ENCODE measurements at places on chromosomes 4 and X.

DNA sequence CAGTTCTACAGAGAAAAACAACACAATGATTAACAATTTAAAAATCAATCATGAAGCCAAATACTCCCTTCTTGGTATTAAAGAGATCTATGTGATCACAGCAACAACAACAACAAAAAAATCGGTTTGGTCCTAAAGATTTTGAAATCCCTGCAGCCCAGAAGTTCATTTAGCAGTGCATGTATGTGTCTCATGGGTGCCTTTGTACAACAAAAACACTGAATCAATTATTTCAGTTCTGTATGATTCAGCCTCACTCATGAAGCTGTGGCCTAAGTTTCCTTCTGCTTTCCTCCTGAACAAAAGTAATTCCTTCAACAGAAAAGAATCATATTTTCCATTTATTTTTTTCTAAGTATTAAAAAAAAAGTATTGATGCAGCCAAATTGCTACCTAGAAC is 393.4 kb upstream of the NDST3 start:
- no peak for DNase-seq
- no peaks in the 10 kb centered on the region for H3K36me3 ChIP-seq
- H3K4me3 ChIP-seq = no peak overlapping the region
- H3K27ac ChIP-seq = no peak overlapping the region
- H3K4me1 ChIP-seq = no peaks in the 10 kb centered on the region

- no peaks in the 10 kb centered on the region for H3K4me1 ChIP-seq
- no peak for DNase-seq
- H3K36me3 ChIP-seq = no peaks in the 10 kb centered on the region
- H3K4me3 ChIP-seq = no peak overlapping the region
- H3K27ac ChIP-seq = no peak overlapping the region
Observed at GRCh38 chr4:1109898-1110506, 3.4 kb downstream of the RNF212 start.

- no peak overlapping the region for H3K27ac ChIP-seq
- no peaks in the 10 kb centered on the region for H3K36me3 ChIP-seq
- H3K4me1 ChIP-seq = no peaks in the 10 kb centered on the region
Observed at GRCh38 chr4:107069049-107069448, 32.9 kb upstream of the DKK2 start.

- H3K27me3 ChIP-seq = no peaks in the 10 kb centered on the region
- no peaks in the 10 kb centered on the region for H3K36me3 ChIP-seq
- DNase-seq = no peak
- H3K4me3 ChIP-seq = no peak overlapping the region
- H3K4me1 ChIP-seq = no peaks in the 10 kb centered on the region
Observed at GRCh38 chr4:148240241-148240640, 202.0 kb downstream of the NR3C2 start.

DNA sequence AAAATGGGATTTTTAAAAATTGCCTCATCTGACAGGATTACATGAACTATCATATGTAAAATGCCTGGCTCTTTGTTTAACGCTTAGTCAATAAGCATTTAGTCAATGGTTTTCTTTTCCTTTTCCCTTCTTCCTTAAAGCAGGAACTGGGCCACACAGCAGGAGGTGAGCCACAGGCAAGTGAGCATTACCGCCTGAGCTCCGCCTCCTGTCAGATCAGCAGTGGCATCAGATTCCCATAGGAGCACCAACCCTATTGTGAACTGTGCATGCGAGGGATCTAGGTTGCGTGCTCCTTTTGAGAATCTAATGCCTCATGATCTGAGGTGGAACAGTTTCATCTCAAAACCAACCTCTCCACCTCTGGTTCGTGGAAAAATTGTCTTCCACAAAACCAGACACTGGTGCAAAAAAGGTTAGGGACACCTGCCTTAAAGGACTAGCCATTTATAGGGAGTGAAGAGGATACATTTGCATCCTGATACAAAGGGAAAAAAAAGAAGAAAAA is 306.1 kb downstream of the FBXW7 start:
- no peak overlapping the region for H3K4me3 ChIP-seq
- no peaks in the 10 kb centered on the region for H3K36me3 ChIP-seq
- H3K27me3 ChIP-seq = peaks cover 13% of the 10 kb centered on the region
- H3K4me1 ChIP-seq = no peaks in the 10 kb centered on the region
- no peak for DNase-seq
- no peak overlapping the region for H3K27ac ChIP-seq

DNA sequence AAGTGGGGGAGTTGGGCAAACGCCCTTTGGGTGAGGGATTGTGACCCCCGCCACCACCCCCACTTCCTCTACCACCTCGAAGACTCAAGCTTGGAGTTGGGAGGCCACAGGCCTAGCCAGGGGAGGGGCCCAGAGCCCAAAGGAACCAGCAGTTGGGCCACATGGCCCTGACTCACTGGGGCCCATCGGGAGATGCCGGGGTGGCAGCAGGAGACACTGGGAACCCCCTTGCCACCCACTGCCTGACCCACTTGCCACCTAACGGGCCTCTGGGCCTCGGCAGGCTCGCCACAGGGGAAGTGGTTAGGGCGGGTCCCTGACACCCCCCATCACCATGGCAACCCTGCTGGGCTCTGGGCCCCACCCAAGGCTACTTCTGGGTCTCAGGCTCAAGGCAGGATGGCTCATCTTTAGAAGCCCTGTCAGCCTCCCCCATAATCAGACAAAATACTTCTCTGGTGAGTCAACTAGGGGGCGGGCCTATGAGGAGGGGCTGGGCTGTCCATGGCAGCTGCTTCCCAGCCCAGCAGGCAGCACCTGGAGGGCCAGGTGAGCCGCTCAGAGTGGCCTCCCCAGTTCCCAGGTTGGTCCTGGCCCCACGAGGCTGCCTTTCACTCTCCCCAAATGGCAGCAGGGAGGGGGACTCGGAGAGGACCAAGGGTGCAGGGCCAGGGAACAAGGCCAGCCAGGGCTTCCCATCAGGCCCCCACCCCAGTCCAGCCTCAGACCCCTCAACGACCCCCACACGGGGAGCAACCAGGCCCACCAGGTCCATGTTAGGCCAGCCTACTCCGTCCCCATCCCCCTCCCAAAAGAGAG is 5.6 kb downstream of the FLNA start:
- H3K36me3 ChIP-seq = peaks cover 60% of the 10 kb centered on the region
- peaks cover 7% of the 10 kb centered on the region for H3K4me1 ChIP-seq
- H3K27me3 ChIP-seq = no peaks in the 10 kb centered on the region
- H3K27ac ChIP-seq = peak overlapping the region; percentile 99

GRCh38 chr4:71201057-71201456 is 137.8 kb upstream of the SLC4A4 start:
- no peaks in the 10 kb centered on the region for H3K27me3 ChIP-seq
- no peaks in the 10 kb centered on the region for H3K36me3 ChIP-seq
- no peak overlapping the region for H3K27ac ChIP-seq
- H3K4me3 ChIP-seq = no peak overlapping the region

DNA sequence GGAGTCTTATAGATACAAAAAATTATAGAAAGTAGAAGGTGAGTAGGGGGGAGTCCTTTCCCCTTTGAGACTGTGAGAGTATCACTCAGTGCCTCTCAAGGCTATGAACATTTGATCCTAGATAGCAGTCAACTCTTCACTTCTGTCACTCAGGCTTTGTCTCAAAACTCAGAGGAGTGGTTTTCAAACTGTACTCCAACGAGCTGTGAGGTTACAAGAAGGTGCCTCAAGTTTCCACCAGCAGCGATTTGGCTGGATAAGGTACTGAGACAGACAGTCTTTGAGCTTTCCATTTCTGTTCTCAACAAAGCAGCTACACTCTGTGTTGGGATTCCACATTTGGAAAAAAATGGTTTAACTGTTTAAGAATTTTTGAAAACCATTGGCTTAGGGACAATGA is 48.0 kb upstream of the NDST3 start:
- no peaks in the 10 kb centered on the region for H3K36me3 ChIP-seq
- H3K27ac ChIP-seq = no peak overlapping the region
- no peak overlapping the region for H3K4me3 ChIP-seq
- no peak for DNase-seq
- no peaks in the 10 kb centered on the region for H3K4me1 ChIP-seq

GRCh38 chr4:16021804-16022560 is 59.0 kb upstream of the FGFBP2 start:
- no peak for DNase-seq
- H3K27ac ChIP-seq = no peak overlapping the region
- peaks cover 44% of the 10 kb centered on the region for H3K27me3 ChIP-seq
- no peaks in the 10 kb centered on the region for H3K36me3 ChIP-seq

- no peaks in the 10 kb centered on the region for H3K4me1 ChIP-seq
- no peak for DNase-seq
- no peaks in the 10 kb centered on the region for H3K27me3 ChIP-seq
- no peak overlapping the region for H3K4me3 ChIP-seq
Observed at GRCh38 chr4:75011131-75011795, 78.3 kb downstream of the PARM1 start.

- H3K27me3 ChIP-seq = peaks cover 2% of the 10 kb centered on the region
- no peaks in the 10 kb centered on the region for H3K36me3 ChIP-seq
Observed at GRCh38 chrX:105314458-105314857, 94.0 kb upstream of the TEX13A start.

GRCh38 chr4:145847764-145848163 is 90.9 kb downstream of the ZNF827 start:
- peaks cover 10% of the 10 kb centered on the region for H3K4me1 ChIP-seq
- H3K27me3 ChIP-seq = no peaks in the 10 kb centered on the region
- H3K27ac ChIP-seq = no peak overlapping the region
- no peak overlapping the region for H3K4me3 ChIP-seq

- no peaks in the 10 kb centered on the region for H3K27me3 ChIP-seq
- H3K27ac ChIP-seq = no peak overlapping the region
- peak; percentile 16 for DNase-seq
- H3K4me1 ChIP-seq = peaks cover 2% of the 10 kb centered on the region
- no peak overlapping the region for H3K4me3 ChIP-seq
Observed at GRCh38 chr4:89316931-89317366, 9.3 kb upstream of the GPRIN3 start.

DNA sequence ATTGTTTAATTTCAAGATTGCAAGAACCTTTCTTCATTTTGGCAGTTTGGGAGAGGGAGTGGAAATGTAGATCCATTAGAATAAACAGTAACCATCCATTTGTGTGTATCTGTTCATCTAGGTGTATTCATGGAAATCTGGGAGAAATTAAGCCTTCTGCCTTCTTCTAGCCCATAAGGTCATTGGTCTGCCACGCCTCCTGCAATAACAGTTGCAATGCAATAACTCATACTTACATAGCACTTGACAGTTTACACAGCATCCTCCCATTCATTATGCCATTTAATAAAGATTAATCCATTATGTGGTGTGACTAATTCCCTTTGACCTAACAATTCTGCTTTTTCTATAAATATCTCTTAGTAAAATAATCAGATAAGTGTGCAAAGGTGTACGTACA is 42.6 kb downstream of the SHROOM4 start:
- DNase-seq = no peak
- no peak overlapping the region for H3K27ac ChIP-seq
- H3K27me3 ChIP-seq = peaks cover 2% of the 10 kb centered on the region
- H3K36me3 ChIP-seq = no peaks in the 10 kb centered on the region

DNA sequence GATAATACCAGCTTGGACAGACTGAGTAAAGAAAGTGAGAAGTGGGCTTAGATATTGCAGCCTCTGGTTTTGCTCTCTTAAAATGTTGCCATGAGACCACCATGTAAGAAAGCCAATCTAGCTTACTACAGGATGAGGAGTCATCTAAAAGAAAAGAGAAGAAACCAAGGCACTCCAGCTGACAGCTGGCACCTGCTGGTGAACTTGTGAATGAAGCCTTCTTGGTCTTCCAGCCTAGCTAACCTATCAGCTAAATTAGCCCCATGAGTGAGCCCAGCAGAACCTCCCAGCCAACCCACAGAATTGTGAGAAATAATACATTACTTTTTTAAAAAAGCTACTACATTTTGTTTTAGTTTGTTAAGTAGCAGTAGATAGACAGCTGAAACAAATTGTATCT is 154.5 kb upstream of the QRFPR start:
- H3K27me3 ChIP-seq = no peaks in the 10 kb centered on the region
- H3K27ac ChIP-seq = no peak overlapping the region
- no peak overlapping the region for H3K4me3 ChIP-seq
- H3K36me3 ChIP-seq = no peaks in the 10 kb centered on the region

DNA sequence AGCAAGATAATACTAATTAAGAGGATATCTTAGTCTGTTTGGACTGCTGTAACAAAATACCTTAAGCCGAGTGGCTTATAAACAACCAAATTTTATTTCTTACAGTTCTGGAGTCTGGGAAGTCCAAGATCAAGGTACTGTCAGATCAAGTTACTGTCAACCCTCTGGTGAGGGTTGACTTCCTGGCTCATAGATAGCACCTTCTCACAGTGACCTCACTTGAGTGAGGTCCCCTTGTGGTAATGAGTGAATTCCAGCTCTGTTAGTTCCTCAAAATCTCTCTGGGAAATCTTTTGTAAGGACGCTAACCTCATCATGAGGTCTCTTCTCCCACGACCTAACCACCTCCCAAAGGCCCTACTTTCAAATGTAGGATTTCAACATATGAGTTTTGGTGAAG is 36.9 kb upstream of the ADGRA3 start:
- no peaks in the 10 kb centered on the region for H3K4me1 ChIP-seq
- no peak for DNase-seq
- no peaks in the 10 kb centered on the region for H3K36me3 ChIP-seq
- H3K27ac ChIP-seq = no peak overlapping the region
- no peak overlapping the region for H3K4me3 ChIP-seq

DNA sequence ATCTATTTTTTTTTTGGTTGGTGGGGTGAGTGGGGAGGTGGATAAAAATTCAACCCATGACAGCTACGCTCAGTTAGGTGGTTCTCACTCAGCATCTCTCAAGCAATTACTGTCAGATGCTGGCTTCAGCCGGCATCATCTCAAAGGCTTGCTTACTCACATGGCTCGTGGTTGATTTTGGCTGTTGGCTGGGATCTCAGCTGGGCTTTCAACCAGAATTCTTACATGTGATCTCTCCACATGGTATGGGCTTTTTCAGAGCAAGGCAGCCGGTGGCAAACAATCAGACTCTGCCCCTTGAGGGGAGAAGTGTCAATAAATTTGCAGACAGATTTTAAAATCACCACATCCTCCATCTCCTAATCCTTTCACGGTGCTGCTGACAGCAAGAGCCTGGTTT is 47.2 kb downstream of the SLC34A2 start:
- H3K4me1 ChIP-seq = no peaks in the 10 kb centered on the region
- no peaks in the 10 kb centered on the region for H3K36me3 ChIP-seq
- no peak overlapping the region for H3K27ac ChIP-seq
- no peak overlapping the region for H3K4me3 ChIP-seq
- DNase-seq = peak; percentile 67
- H3K27me3 ChIP-seq = peaks cover 2% of the 10 kb centered on the region

GRCh38 chr4:102008711-102009110 is 218.2 kb downstream of the BANK1 start:
- no peak for DNase-seq
- H3K27me3 ChIP-seq = no peaks in the 10 kb centered on the region
- no peak overlapping the region for H3K4me3 ChIP-seq
- H3K4me1 ChIP-seq = no peaks in the 10 kb centered on the region

DNA sequence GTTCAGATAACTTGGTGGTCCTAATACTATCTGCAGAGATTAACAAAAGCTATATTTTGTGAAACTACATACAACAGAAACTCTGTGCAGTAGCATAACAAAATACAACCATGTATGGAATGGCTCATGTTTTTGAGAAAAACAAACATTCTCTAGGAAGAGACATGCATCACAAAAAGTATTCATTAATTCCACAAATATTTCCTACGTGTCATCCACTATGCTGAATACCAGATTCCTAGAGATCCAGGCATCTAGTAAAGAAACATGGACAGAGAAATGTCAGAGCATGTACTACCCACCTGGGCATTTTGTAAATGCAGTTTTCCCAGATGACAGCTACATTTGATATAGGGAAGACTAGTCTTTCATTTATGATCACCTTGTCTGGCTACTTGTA is 248.1 kb downstream of the OPHN1 start:
- H3K27me3 ChIP-seq = no peaks in the 10 kb centered on the region
- no peak overlapping the region for H3K27ac ChIP-seq
- H3K36me3 ChIP-seq = no peaks in the 10 kb centered on the region

GRCh38 chr4:146522869-146523205 is 1.1 kb upstream of the SLC10A7 start:
- DNase-seq = peak; percentile 4
- no peaks in the 10 kb centered on the region for H3K27me3 ChIP-seq
- H3K27ac ChIP-seq = peak overlapping the region; percentile 51
- H3K36me3 ChIP-seq = no peaks in the 10 kb centered on the region

All from IMR-90 (cell line).